ENCODE measurements at places on chromosomes 7 and 10. TPM values are rescaled to one million over a fixed set of nuclear protein-coding genes. Genes with fewer than 3 reads are reported as not detected.

Gene RNF148
- 0.11 TPM for polyA plus RNA-seq

Gene MRC1
- 0.02 TPM for polyA plus RNA-seq

Gene SLC39A12
- not detected for polyA plus RNA-seq

Gene UNCX
- polyA plus RNA-seq: 0.03 TPM

Gene ADAM22
- polyA plus RNA-seq: 5.6 TPM

Gene AKR1C4
- polyA plus RNA-seq: not detected

Gene LRRC72
- not detected for polyA plus RNA-seq

Gene EEF1AKMT2
- 7.5 TPM for polyA plus RNA-seq

Gene CALHM3
- 0.60 TPM for polyA plus RNA-seq

Gene STEAP4
- polyA plus RNA-seq: 0.02 TPM

Gene HDAC9
- 7.3 TPM for polyA plus RNA-seq

Gene LOXL4
- 0.27 TPM for polyA plus RNA-seq

Gene ZNF503
- polyA plus RNA-seq: 0.09 TPM

Gene CDK1
- polyA plus RNA-seq: 15.1 TPM
